Amniotic stem cell (primary cell): ENCODE measurements at places on chromosomes 12 and 14.

DNA sequence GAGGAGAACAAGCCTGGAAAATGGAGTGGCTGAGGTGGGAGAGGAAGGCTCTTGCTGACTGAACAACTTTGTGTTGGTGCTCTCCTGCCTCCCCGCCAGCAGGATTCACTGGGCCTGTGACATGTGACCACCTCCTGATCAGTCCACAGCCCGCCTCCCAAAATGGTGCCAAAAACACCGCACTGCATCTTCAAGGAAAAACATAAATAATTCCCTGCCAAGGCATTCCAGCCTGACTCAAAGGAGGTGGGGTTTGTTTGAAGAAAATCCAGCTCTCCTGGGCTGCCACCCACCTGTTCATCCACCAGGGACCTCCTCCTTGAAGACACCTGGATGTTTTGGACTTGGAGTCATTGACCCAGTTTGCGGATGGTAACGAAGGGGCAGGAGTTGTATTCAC, 83.8 kb upstream of the PIWIL1 start:
- DNase-seq = no peak

GRCh38 chr12:96822641-96823040, 84.4 kb upstream of the NEDD1 start:
- no peak for DNase-seq

DNA sequence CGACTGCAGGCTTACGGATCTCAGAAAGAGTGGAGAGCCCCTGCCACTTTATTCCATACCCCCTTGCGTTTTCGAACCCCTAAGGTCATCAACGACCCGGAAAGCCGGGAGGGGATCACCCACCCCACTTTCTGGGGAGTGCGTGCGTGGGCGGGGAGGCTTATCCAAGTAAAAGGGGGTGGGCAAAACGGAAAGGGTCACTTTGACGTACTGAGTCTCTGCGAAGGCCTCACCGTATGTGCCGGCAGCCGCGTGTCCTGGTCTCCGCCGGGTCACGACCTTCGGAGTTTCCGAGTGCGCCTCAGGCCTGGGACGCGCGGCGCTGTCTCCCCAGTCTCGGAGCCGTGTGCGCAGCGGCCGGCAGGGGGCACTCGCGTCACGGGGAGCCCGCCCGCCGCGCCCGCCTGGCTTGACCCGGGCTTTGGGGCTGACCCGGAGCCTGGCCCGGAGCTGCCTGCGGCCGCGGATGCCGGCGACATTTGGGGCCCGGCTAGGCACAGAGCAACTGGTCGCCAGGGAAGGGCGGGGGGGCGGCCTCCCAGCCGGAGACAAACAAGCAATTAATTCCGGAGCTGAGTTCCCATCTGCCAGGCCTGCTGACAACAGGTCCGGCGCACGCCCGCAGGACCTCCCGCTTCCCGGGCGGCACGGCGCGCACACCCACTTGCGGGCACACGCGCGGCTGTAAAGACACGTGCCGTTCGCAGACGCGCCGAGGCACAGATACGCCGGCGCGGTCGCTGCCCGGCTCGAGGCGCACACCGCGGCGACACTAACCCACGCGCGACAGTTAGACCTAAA, 890 bp upstream of the KIF26A start:
- no peak for DNase-seq

DNA sequence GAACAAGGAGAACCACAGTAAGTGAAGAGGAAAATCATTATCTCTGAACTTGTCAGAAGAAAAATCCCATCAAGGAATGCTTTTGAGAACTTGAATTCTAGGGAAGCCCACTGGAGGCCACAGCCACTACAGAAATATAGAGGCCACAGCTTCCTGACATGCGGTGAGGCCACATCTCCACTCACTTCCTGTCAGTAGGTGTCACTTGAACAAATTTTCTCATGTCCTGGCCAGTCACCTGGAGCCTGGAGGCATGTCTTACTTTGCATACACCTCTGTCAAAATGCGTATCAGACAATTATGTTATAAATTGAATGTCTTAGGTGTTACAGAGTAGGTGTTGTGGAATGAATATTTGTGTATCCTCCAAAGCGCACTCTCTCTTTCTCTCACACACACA, 370.3 kb downstream of the DAD1 start:
- DNase-seq = no peak

DNA sequence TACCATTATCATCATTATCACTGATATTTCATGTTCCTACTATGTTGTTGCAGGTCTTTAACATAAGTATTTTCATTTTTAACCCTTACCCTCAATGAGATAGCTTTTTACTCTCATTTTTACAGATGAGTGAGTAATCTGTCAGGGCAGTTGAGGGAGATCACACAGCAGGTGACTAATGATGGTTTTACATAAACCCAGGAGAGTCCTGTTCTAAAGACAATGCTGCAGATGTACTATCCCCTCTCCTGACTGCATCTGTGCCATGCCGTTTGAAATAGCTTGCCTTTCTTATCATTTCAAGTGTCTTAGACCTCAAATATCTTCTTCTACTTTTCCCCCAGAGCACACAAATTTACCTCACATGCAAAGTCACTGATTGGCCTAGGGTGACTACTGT, 1552.1 kb upstream of the SEL1L start:
- no peak for DNase-seq

DNA sequence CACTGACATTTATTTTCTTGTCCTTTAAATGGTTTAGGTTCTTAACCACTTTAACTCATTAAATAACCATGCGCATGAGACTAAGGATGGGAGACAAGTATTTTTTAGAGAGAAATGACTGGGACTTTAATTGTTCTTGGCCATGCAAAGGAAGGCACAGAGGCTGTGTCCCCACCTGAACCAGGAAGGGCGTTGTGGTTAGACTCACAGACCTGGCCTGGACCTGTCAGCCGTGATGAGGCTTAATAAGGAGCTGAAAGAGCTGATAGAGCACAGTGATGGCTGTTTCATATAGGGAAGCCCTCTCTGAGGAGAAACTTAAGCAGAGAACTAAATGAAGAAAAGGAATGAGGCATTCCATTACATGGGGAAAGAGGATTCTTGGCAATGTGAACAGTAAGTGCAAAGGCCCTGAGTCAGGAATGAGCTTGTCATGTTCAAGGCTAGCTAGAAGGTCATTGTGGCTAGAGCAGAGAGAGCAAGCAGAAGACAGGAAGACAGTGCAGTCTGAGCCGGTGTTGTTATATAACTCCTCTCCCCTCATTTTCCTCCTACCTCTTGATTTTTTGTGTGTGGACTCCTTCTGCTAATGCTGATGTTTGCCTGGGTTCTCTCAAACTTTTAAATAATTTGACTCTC, 74.4 kb upstream of the ANO4 start:
- DNase-seq = no peak

DNA sequence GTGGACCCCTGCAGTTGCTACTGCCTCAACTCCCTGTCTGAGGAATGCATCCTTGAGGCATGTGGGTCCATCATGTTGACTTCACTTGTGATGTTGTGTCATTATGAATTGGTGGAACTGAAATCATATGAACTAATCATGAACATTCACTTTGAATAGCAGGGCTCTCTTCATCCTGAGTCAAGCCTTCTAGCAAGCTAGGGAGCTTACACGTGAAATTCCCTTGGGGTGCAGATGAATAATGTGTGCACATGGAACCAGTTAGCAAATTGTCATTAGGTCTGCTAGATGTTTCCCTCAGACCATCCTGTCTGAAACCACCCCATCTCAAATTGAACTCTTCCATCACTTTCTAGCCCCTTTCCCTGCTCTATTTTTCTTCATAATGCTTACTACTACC, 3.6 kb downstream of the COQ6 start:
- no peak for DNase-seq

DNA sequence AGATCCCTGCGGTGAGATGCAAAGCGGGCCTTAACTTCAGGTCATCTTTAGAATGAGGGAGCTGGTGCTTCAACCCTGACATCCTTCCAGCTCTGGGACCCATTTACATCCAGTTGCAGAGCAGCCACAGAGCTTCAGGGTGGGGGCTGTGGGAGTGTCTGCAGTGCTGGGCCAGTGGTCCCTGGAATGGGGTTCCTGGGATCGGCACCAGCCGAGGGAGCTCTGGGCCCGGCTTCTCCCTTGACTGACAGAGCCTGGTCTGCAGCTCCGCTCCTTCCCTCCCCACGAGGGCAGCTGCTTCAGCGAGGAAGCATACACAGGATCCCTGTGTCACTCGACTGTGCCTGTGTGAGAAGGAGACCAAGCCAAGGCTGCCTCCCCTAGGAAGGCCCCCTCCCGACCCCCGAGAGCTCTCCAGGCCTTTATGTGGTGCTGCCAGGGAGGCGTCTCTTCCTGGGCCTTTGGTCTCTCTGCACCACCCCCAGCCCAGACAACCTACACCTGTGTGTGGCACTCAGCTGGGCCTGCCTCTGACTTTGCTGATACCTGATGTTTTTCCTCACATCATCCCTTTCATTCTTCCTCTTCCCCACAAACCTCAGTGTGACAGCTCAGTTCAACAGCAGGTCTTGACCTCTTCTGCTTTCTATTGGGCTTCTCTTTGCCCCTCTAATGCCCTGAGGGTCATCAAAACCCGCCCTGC, 48.1 kb upstream of the RIN3 start:
- DNase-seq = no peak

- no peak for DNase-seq
Measured at GRCh38 chr12:15939111-15939510, 28.0 kb downstream of the DERA start.

DNA sequence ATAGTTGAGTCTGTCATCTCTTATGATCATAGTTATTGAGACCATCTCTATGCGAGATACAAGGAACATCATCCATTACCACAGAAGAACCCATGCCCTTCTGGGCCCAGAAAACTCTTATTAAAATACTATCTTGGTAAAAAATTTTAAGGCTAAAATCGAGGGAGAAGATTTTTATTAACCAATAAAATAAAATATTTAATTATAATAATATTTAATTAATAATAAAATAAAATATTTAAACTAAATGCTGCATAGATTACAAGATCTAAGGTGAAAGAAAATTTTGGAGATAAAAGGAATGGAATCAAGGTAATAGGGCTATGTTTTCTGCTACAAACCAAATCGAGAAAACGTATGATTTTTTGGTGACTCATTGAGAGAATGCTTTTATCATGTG, 540.2 kb downstream of the KCNH5 start:
- DNase-seq = no peak

GRCh38 chr14:89801136-89801535, 153.4 kb downstream of the EFCAB11 start:
- no peak for DNase-seq

- DNase-seq = no peak
Measured at GRCh38 chr12:91703491-91704283, 442.0 kb downstream of the BTG1 start.

DNA sequence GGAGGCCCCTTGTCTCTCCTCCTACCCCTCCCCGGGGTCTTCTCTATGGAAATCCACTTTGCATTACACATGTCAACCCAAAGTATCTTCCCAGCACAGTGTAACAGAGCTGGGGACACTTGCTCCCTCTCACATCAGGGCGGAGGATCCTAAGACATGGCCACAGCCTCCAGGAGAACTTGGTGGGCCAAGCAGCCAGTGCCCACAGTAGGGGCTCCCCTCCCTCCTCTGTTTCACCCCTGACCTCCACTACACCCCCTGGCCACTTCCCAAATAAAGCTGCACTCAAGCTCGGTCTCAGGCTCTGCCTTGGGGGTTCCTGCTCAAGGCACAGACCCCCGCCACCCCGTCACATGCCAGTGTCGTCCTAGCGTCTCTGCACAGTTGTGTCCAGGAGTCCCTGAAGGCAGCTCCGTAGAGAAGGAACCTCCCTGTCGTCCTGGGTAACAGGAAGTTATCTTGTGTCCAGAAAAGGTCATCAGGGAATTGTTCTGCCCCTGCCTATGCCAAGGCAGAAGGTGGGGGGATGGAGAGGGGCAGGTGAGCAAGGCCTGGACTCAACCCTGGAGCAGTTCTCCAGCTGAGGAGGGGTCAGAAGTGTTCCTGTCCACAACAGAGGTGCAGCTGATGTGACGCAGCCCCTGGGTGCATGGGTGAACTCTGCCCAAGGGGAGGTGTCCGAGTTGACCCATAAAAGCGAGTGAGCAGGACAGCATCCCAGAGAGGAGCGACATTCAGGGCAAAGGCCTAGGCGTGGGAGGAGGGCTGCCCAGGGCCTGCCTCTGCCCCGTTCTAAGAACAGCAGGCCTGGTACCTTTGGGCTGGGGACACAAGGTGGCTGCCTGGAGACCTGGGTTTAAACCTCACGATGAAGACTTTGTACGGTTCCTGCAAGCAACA, 25.5 kb downstream of the DIO3 start:
- DNase-seq = no peak

DNA sequence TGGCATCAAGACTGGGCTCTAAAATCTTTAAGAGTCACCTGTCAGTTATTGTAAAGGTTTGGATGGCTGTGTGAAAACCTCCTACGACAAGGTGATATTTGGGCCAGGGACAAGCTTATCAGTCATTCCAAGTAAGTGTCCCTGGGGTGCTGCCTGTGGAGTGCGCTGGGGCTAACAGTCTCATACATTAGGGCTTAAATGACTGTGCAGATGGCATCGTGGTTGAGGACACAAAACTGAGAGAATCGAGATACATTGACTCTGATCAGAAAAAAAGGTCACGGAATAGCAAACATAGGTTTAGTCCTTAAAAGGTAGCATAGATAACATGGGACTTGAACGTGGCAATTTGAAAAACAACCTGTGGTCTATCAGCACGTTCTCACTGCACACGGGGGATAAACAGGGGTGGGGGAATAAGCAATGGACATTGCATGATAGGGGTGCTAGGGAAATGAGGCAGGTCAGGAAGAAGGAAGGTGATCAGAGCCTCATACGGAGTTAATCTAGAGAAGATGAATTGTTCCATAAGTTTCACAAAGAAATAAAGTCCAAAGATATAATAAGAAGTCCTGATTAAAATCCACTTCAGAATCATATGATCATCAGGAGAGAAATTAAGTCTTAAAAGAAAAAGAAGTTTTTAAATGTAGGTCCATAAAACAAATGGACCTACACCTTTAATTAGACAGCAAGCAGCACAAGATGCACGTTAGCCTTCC, 100.3 kb downstream of the DAD1 start:
- DNase-seq = no peak

- no peak for DNase-seq
Measured at GRCh38 chr12:8499616-8500015, 13.7 kb upstream of the CLEC4D start.

DNA sequence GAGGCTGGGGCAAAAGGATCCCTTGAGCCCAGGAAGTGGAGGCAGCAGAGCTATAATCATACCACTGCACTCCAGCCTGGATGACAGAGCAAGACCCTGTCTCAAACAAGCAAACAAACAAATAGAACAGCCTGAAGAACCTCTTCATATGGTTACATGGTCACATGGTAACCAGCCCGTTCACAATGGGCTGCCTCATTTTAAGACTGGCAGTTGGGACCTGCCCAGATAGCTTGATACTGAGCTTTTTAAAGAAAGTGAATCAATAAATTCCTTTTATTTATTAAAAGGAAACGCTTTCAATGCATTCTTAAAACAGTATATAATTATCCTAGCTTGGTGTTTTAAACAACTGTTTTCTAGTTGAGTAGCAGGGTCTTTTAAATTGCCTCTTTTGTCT, 10.5 kb downstream of the MLXIP start:
- no peak for DNase-seq

DNA sequence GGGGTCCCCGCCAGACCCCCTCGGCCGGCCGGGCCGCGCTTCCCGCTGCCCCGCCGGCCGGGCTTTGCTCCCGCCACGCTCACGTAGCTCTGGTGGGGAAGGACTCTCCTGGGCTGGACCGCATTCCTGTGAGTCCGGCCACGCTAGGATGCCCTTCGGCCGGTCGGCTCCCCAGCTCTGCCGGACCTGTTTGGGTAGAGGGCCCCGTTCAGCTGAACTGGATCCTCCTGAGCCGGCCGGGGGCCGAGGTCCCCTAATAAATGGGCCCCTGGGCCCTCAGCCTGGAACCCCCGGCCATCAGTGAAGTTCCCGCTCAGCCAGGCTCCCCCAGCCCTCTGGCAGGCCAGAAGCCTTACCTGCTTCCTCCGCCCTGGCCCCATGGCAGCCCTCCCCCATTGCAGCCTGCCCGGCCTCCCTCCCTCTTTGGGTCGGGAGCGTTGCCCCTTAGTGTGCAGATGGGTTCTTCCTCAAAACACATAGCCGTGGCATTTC, 593 bp downstream of the UNC119B start:
- DNase-seq = no peak
